Ascending aorta (tissue), 2 donors: ENCODE measurements at places on chromosomes 5 and 9.

- peak; percentile 21 for DNase-seq
Measured at GRCh38 chr5:568809-569208, 43.3 kb upstream of the CEP72 start.

GRCh38 chr5:103894882-103895281 is 332.3 kb upstream of the NUDT12 start:
- no peak for DNase-seq

DNA sequence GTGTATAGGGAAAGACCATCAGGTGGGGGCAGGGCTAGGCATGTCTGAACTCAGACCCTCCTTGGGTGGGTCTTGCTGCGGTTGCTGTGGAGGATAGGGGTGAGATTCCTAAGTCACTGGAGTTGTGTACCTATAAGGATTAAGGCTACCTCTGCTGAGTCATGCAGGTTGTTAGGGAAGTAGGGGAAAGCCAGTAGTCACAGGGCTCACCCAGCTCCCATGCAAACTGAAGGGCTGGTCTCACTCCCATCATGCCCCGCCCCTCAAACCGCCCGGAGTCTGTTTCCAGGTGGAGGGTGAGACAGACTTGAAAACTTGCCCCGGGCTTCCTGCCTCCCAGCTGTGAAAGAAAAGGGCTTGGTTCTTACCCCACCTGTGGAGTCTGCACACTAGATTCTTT is 161.8 kb downstream of the CAVIN4 start:
- DNase-seq: no peak

GRCh38 chr5:103487822-103488493 is 74.6 kb downstream of the NUDT12 start:
- no peak for DNase-seq

DNA sequence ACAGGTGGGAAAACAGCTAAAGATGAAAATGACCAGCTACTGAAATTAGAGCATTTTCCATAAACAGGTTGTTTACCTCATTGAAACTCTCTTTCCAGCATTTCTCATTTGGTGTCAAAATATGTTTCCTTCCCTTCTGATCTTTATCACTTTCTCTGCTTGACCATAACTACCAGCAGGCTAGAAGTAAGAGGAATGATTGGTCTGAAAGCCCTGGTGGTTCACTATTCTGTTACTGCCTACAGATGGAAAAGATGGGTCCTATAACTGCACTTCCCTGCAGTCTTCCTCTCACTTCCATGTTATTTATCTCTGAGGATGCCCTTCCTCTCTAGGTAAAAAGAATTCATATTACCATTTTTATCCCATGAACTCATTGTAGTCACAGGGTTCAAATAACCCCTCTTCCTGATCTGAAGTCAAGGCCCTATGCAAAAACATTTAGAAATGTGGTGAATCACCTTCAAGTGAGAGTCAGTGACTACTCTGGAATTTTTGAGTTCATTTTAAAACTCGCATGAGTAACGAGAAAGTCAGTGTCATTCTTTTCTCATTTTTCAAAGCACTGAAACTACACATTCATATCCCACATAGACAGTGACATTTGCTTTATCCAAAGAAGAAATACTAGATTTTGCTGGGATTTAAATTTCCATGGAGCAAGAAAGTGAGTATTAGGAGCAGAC is 51.7 kb downstream of the ZNF474 start:
- DNase-seq: no peak

GRCh38 chr5:173907686-173908371 is 19.7 kb downstream of the CPEB4 start:
- no peak for DNase-seq

- DNase-seq: no peak
Measured at GRCh38 chr5:150431574-150431973, 18.0 kb downstream of the RPS14 start.

DNA sequence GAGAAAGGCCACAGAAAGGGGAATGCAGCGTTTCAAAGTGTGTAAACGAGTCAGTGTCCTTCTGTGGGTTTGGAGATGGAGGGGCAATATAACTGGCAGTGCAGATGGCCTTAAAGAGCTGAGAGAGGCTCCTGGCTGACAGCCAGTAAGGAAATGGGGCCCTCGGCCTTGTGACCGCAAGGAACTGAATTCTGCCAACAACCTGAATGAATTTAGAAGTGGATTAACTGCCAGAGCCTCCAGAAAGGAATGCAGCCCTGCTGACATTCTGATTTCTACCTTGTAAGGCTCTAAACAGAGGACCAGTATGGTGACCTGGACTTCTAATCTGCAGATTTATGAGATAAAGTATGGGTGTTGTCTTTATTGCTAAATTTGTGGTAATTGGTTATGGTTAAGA is 17.5 kb upstream of the NREP start:
- DNase-seq: no peak

GRCh38 chr5:113384782-113385285 is 50.0 kb downstream of the TSSK1B start:
- no peak for DNase-seq

- DNase-seq: no peak
Measured at GRCh38 chr5:83245037-83245436, 167.7 kb downstream of the XRCC4 start.

DNA sequence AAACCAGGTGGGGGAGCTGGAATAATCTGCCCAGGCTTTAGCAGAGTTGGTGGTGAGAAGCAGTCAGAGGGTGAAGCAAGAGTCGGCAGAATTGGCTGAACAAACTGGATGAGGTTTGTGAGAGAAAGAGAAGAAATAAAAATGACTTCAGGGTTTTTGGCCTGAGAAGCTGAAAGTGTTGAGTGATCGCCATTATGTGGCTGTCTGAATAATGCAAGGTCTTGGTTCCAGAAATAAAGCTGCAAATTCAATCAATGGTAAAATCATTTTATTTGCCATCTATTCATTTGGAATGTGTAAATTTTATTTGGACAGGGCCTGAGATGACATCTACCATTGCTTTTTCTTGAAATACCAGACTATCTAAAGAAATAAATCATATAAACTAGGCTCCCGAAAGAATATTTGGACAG is 50.4 kb upstream of the DAB2 start:
- DNase-seq: no peak

DNA sequence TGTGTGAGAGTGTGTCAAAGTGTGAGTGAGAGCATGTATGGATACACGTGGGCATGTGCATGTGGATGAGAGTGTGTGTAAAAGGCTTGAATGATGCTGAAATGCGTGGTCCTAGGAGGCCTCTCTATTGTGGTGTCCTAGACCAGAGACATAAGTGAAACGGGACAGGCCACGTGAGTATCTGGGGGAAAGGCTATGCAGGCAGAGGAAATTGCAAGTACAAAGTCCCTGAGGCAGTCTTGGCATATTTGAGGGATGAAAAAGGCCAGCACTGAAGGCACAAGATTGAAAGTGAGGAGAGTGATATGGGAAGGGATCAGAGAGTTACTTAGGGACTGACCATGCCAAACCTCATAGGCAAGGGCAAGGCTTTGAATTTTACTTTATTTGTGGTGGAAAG is 67.2 kb upstream of the CCDC152 start:
- no peak for DNase-seq

DNA sequence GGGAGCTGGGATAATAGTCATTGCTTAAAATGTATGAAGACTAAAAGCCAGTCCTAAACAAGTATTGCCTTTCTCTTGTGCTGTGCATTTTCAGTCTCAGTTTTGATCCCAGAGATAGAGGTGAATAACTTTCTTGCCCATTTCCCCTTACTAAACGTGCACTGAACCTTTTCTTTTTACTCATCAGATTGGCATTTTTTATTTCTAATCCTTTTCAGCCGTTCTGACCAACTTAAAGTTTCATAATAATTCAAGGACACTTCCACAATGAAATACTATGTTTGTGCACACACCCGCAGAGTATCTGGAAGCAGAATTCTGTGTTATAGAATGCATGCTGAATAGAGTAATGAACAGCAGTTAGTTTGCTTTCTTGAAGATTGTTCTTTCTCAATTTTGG is 343.6 kb downstream of the LRRC70 start:
- no peak for DNase-seq

DNA sequence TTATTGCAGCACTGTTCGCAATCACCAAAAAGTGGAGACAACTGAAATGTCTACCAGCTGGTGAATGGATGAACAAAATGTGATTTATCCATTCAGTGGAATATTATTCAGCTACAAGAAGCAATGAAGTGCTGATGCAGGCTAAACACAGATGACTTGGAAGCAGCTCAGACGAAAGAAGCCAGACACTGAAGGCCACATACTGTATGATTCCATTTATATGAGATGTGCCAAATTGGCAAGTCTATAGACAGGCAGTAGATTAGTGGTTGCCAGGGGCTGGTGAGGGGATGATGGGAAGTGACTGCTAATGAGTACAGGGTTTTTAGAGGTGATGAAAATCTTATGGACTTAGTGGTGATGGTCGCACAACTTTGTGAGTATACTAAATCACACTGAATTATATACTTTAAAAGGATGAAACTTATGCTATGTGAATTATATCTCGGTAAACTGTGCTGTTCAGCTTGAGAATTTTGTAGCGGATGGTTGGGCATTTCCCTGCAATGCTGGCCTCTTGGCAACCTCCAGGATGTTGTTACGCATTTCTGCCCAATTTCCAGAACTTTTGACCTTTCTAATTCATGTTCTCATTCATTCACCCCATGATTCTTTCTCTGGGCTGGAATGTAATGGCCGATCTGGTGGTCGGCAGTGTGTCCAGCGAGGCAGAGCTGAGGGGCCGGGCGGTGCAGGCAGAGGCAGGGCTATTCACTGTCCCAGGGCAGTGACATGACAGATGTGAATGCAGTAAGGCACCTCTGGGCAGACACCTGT is 22.0 kb upstream of the WNK2 start:
- no peak for DNase-seq
